ENCODE measurements at places on chromosomes 16 and 17.

GRCh38 chr17:74192950-74193781 lies 10.3 kb upstream of the RPL38 start:
- DNase-seq: no peak

DNA sequence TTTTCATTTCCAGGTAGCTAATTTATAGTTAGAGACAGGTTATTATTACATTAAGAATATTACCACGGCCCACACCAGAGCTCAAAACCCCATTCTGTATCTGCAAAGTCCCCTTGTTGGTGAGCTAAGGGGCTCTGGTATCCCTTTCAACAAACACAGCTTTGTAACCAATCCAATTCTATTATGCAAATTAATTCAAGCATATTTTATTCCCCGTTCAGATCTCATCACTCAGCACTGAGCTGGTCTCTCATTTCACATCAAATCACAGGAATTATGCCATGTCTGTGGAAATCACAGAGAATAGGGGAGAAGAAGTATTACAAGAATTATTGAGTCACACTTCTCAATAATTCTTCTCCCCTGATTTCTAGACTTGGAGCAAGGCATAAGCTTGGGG lies 111.7 kb downstream of the CDH11 start:
- DNase-seq: no peak

DNA sequence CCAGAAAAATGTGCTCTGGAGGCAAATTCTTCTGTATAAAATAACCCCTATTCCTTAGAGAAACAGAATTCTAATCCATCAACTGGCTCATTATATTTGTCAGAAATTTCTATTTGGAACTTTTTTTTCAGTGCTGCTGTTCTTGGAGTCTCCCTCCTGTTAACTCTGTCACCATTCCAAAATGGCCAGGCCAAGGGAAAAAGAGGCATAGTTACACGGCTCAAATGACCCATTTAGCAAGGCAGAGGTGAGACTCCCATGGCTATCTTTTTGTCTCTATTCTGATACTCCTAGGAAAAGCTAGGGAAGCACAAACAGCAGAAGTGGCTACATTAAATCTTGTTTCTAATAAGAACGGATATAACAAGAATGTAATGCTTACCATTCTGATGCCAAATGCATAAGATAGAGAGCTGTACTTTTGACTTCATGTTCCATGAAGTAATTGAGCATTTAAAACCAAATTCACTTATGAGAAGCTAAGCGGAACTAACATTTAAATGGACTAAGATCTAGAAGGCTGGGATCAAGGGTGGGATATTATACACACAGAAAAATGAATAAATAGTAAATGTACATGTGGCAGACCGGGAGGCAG lies 64.4 kb upstream of the CORO6 start:
- no peak for DNase-seq

GRCh38 chr16:30750201-30750600 lies 2.0 kb downstream of the PHKG2 start:
- DNase-seq: no peak

DNA sequence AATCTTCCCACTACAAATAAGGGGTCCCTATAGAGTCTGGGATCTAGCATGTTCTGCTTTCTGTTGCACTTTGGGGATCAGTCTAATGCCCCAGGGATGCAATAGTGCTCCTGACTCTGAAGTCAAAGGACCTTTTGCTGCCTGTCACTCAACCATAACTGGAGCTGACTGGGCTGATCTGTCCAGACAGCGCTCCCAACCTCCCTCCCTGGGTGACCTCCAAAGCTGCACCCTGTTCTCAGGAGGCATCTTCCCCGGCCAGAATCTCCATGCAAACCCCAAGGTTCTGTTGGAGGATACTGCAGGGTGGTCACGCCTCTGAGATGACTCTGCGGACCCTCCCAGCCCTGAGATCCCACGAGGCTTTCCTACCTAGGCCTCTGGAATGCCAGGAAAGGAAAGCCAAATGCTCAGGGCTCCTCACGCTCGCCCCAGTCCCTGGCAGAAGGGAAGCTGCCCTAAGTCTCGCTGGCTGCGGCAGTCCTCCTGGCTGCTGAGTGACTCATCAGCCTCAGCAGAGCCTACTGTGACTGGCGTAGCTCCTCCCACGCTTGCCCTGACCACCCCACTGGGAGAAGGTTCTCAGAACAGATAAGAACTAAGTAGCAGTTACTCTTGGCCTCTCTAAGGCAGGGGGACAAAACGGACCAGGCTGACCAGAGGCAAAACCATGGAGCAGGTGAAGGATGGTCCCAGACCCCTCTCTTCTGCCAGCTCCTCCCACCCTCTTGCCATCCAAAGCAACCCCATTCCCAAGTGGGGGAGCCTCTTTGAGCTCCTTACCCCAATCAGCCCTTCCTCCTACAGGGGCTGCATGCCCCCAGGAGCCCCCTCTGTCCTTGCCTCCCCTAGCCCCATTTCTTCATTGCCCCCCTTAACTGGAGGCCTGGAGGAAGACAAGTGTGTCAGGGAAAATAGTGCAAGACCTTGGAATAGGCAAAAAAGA lies 124.1 kb upstream of the TNRC6C start:
- peak; percentile 90 for DNase-seq

- no peak for DNase-seq
Observed at GRCh38 chr16:73400951-73401350, 353.0 kb upstream of the ZFHX3 start.

GRCh38 chr17:21345236-21345635 lies 30.9 kb upstream of the KCNJ12 start:
- no peak for DNase-seq

DNA sequence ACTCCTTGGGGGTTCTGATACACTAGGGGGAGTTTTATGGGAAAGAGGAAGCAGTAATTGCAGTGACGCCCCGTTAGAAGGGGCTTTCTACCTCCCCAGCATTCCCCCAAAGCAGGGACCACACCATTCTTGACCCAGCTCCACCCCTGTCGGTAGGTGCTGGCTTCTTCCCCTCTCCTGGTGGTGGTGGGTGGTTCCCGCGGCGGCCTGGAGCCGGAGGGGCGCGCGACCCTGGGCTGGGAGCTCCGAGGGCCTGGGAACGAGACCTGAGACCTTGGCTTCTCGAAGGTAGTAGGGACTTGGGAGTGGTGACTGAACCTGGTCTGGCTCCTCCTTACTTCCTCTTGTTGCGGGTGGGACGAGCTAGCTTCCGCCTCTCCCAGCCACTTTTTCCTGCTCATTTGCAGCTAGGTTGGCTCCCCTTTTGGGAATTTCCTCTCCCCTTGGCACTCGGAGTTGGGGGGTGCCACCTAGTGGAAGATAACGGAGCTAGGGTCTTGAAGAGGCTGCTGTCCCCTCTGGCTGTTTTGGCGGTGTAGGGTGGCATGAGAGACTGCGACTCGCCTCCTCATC lies 438 bp downstream of the GRN start:
- peak; percentile 86 for DNase-seq

DNA sequence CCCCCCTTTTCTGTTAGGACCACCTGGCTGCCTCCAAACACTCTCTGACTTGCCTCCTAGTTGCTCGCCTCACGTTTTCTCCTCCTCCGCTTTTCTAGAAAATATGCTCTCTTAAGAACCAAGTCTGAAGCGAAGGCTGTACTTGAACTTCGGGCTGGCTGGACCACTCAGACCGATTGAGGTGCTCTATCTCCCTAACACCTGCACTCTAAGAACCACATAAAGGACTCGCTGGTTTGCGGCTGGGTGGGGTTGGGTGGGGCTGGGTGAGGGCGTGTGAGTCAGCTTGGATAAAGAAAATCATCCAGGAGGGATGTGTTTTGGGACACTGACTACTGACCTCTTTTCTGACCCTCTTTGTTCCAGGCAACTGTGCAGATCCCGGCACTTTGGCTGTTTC lies 22.9 kb upstream of the TMEM220 start:
- no peak for DNase-seq

- no peak for DNase-seq
Observed at GRCh38 chr17:73516431-73516830, 127.8 kb downstream of the SDK2 start.

- DNase-seq: no peak
Observed at GRCh38 chr16:55378616-55379015, 54.6 kb downstream of the IRX6 start.

DNA sequence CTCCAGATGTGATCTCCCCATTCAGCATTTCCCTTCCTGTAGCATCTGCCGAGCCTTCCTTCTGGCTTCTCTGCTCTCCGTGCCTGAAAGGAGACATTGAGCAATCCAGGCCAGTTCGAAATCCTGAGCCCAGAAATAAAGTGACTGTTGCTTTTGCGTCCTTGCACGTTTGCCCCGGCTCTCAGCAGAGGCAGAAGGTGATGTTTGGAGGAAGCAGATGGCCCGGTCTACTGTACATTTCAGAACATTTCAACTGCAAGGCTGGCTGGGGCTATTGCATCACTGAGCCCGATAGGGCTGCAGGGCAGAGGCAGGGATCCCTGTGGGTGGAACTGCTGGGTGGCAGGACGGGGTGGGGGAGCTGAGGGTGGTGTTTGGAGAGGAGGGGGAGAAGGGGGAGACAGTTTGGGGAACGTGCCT lies 29.4 kb downstream of the IRF8 start:
- no peak for DNase-seq
